NCI-H1417 treated with DMSO at 0.1 percent for 48 hours (cell line): ENCODE measurements at places on chromosomes 1 and 21.

DNA sequence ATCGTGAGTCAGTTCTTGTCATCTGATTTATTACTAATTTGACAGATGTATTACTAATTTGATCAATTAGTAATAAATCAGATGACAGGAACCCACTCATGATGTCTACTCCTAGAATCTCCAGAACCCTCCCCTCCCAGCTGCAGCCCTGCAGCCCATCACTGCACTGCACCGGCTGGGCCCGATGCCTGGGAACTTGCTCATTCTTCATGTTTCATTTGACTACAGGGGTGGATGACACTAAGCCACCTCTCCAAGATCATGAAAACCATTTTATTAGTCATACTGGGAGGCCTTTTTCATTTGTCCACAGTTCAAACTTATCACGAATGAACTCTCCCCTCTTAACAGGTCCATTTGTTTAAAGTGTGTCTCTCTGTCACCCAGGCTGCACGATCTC lies 41.0 kb downstream of the KCNH1 start:
- DNase-seq, result no peak

DNA sequence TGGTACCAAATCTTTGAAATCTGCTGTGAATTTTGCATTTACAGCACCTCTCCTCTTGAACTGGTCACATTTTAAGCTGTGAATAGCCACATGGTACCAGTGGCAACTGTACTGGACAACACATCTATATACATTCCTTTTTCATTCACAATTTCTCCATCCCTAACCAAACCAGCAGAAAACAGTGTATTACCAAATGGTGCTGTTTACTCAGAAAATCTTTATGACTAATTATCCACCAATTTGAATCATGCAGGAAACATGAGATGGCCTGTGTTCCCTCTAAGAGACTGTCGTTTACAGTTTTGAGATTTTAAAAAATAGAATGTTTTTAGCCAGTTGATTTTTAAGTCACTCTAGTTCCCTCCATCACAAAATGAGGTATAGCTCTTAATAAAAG lies 17.6 kb upstream of the CCT8 start:
- no peak for DNase-seq

- no peak for DNase-seq
Observed at GRCh38 chr1:28437924-28438699, 67.7 kb upstream of the RCC1 start.

DNA sequence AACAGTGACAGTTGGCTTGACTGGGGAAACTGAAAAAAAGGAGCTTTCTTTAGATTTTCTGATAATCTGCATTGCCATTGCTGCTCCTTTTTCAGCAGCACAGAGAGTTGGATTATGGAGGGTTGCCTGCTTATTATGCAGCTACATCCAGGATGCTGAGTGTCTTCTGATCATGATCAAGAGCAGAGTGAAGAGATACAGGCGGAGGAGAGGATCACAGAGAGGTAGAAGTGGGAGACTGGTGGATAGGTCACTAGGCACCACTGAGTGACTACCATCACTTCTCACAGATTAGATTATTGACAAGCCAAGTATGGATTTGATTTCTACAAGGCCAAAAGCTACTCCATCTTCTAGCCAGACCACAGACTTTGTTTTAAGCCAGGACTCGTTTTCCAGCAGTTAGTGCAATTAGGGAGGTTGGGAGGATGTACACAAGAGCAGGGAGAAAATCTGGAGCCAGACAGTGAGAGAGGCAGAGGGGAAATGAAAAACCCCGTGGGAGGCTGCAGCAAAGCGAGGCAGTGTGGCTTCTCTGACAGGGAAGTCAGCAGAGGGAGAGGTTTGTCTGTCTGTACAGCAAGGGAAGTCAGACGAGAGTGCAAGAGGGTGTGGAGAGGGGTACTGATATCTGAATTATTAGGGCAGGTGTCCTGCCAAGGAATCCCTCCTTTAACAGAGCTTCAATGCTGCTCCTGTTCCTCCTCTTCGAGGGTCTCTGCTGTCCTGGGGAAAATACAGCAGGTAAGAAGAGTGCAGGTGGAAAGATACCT lies at the start of gene CD1E:
Gene CD1E (plus strand): TSS at position 592 of the 773 bp plus-strand sequence. CDS start 95 bp downstream, at position 687.
- DNase-seq, result no peak

- DNase-seq, result no peak
Observed at GRCh38 chr1:225179686-225180085, 248.2 kb downstream of the LBR start.

DNA sequence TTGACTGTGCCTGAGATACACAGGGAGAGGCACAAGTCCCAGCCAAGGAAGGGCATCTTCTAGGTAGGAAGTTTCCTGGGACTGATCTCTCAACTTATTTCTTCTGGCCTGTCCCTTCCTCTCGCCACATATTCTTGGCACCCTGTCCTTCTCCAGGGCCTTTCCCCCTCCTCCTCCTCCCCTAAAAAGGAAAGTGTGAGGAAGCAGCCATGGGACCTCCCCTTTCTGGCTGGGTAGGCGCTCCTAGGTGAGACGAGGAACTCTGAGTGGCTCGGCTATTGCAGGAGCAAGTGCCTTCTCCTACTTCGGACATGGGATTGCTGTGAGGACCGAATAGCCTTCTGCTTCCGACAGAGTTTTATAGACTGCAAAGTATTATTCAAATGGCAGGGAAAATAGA lies 15.5 kb upstream of the MTARC2 start:
- no peak for DNase-seq
